ENCODE measurements at places on chromosomes 16 and 17.

- DNase-seq, result no peak
These were observed 17.7 kb upstream of the ITGB4 start for GRCh38 chr17:75703591-75703990.

DNA sequence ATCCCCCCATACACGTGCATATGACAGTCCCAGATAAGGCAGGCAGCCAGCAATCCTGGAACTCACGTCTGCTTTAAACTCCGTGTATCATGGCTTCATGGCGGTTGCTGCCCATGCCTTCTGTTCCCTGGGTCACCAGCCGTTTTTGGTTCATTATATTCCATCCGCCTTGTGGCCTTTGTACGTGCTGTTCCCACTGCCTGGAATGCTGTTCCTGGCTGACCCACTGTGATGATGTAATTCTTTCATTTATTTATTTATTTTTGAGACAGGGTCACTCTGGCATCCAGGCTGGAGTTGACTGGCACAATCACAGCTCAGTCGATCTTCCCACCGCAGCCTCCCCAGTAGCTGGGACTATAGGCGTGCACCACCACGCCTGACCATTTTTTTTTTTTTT is 136.7 kb upstream of the GSE1 start:
- no peak for DNase-seq

DNA sequence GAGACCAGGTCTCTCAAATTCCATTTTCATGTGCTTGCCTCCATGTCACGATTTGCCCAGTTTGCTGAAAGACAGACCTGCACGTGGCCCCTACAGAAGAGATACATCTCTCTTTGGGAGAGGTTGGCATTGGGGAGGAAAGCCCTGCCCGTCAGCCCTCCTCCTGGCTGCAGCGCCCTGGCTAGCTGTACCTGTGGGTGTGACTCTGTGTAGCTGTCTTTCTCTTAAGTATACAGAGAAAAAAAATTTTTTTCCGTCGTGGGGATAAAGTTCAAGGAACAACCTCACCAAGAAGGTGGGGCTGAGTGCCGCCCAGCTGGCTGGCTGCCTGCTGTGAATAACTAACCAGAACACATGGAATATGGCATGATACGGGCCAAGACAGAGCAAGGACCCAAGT is 26.5 kb downstream of the TMEM98 start:
- no peak for DNase-seq

DNA sequence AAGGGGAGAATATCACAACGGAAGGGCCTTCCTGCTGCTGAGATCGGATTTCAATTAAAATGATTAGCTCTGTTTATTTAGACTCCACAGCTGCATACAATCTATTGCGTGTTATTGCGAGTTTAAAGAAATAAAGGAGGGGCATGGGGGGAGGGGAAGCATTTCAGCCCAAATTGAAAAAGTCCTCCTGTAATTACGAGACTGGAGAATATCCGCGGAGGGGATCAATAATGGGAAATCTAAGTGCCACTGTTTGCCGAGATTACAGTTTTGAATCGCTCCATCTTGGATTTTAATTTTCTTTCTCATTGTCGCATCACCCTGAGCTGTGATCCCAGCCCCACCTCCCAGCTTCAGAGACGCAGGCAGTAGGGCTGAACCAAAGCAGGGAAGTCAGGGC is 15.7 kb upstream of the RPL38 start:
- DNase-seq, result no peak

DNA sequence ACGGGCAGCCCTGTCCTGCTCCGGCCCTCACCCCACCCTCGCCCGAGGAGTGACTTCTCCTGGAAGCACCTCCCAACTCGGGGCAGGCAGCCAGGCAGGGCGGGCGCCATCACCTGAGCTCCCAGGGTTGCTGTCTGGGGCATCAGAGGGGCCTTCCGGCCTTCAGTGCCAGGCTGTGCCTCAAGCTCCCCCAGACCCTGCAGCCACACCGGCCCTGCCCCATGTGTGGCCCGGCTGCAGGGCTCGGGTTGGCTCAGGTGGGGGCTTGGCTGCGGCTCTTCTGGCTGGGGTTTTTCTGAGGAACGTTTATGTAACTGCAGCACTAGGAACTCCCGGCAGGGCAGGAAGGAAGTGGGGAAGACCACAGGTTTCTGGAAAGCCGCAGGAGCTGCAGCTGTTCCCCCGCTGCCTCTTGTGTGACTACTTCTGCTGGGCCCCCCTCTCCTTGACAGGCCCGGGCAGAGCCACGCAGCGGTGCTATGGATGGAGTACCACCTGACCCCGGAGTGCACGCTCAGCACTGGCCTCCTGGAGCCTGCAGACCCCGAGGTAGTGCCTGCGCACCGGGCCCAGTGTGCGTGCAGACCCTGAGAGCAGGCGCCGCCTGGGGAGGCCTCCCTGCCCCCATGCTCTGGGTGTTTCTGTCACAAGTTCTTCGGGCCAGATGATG is 45.6 kb downstream of the PRMT7 start:
- peak; percentile 78 for DNase-seq

DNA sequence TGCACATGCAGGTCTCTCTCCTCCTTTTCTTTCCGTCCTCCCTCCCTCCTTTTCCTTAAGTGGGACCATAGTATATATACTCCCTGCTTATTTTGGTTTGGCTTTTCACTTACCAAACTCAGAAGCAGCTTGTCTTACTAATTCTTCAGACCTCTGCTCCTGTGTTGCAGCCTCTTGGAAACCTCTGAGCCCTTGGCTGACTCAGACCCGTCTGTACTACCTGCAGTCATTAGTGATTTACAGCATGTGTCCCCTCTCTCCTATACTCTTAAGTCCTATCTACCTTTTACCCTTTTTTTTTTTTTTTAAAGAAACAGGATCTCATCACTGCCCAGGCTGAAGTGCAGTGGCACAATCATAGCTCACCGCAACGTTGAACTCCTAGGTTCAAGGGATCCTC is 207.0 kb downstream of the STX8 start:
- DNase-seq, result no peak

- no peak for DNase-seq
These were observed 235.8 kb downstream of the MAP2K4 start for GRCh38 chr17:12256380-12256995.

- DNase-seq, result no peak
These were observed 15.8 kb downstream of the EMP2 start for GRCh38 chr16:10564591-10564990.

DNA sequence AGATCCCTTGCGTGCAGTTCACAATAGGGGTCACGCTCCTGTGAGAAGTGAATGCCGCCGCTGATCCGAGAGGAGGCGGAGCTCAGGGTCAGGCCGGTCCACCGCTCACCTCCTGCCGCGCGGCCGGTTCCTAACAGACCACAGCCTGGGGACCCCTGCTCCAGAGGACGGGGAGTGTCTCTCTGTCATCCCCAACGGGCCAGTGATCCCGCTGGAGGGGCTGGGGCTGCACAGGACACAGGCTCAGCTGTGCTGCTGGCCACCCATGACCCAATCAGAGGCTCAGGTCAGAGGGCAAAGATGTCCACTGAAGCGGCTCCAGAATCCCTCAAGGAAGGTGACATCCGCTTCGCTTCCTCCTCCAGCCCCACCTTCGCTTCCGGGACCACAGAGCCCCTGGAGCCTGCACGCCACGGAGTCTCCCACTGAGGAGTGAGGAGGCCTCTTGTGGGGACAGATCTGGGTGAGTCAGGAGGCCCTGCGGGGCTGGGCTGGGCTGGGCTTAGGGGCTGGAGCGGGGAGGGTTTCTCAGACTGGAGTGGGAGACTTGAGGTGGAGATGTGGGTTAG is 115.4 kb downstream of the METRNL start:
- DNase-seq, result no peak

DNA sequence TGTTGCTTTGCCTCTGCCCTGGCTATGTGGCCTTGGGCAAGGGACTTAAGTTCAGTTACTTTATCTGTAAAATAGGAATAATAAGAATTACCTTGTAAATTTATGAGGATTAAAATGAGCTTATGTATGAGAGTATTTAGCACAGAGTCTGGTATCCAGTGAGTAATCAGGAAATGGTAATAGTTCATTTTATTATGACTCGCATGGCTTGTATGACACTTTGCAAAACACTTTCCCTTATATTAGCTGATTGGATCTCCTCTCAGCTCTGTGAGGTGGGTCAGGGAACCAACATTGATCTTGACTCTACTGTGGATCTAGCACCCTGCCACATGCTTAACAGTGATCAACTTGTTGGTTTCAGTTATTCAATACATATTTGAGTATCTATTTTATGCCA is 8.3 kb upstream of the CDH3 start:
- DNase-seq, result no peak

DNA sequence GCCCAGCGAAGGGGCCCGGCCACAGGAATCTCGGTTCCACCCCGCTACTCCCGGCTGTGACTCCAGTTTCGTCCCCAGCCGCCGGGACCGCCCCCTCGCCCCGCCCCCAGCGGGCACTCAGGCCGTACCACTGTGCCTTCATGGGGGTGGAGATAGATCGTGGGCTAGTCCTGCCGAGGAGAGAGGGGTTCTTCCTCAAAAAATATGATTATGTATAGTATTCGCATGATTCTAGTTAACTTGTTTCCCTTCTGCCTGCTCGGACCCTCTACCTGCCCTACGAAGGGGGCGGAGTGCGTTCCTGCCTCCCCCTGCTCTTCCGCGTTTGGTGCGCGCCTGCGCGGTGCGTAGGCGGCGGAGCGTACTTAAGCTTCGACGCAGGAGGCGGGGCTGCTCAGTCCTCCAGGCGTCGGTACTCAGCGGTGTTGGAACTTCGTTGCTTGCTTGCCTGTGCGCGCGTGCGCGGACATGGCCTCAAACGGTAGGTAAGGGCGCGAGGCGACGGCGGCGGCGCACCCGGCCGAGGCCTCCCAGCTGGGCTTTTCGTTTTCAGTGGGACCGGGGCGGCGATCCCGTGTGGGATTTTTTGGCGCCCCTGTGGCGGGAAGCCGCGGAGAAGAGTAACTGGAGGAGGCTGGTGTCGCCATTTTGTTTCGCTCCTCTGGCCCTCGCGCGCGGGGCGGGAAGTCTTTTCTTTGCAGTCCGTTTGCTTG is at the start of gene FUS:
Gene FUS, plus strand, starts transcription at position 393 of the 713 bp plus-strand sequence. Its CDS starts 76 bp downstream, at position 469.
- peak; percentile 83 for DNase-seq

DNA sequence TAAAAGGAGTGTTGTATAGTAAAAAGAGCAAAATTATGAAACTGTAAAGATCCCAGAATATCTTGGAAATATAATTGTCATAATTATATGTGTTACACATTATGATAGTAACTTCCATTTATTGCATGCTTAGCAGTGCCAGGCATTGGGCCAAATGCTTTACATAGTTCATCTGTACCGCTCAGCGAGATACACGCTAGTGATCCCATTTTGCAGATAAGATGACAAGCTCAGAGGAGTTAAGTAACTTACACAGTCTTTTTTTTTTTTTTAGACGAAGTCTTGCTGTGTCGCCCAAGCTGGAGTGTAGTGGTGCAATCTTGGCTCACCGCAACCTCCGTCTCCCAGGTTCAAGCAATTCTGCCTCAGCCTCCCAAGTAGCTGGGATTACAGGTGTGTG is 6.8 kb upstream of the EZH1 start:
- DNase-seq, result no peak

GRCh38 chr17:33858121-33858520 is 397.0 kb upstream of the CCL2 start:
- DNase-seq, result no peak

GRCh38 chr17:56358651-56359050 is 205.4 kb downstream of the ANKFN1 start:
- DNase-seq, result no peak

DNA sequence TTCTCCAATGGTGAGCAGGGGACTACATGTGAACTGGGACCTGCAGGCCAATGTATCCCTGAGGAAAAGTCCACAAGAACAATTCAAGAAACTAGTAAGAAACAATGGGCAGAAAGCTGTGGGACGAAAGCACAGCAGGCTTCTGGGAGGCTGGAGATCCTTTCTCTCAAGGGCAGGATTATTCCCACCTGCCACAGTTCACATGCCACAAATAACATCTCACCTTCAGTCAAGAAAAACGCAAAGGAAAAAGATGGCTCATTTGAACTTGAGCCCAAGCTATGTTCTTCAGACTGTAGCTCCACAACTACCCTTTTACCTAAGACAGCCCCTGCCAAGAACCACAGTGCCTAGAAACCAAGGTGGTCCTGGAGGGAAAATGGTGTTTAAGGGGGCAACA is 13.0 kb downstream of the HAS3 start:
- DNase-seq, result no peak

DNA sequence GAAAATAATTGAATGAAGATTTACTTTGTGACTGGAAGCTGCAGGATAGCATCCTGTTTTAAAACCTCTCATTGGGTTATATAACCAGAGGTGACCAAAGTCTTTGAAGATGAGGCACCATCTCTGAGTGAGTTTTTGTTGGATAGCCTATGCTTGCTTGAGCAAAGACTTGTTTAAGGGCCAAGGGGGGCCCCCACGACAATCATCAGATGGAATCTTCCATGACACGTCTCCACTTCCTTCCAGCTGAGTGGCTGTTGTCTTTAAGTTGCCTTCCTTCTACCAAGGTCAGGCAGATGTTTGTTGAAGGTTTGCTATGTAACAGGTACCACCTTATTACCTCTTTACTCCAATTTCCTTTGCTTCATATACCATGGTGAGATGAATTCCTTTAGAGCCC is 188.8 kb downstream of the PRKCA start:
- DNase-seq, result no peak

GRCh38 chr17:62994931-62995330 is 28.9 kb downstream of the TANC2 start:
- DNase-seq, result no peak

DNA sequence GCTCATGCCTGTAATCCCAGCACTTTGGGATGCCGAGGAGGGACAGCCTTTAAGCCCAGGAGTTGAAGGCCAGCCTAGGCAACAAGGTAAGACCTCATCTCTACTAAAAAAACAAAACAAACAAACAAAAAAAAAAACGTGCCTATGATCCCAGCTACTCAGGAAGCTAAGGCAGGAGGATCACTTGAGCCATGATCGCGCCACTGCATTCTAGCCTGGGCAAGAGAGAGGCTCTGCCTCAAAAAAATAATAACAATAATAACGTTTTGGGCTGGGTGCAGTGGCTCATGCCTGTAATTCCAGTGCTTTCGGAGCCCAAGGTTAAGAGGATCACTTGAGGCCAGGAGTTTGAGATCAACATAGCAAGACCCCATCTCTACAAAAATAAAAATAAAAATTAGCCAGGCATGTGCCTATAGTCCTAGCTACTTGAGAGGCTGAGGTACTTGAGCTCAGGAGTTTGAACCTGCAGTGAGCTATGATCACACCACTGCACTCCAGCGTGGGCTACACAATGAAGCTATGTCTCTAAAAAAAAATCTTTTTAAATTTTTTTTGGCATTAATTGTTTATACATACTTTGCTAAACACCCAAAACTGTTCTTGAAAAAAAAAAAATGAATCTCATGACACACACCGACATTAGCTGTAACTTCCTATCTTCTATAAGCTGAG is 3.3 kb downstream of the PHLPP2 start:
- no peak for DNase-seq

DNA sequence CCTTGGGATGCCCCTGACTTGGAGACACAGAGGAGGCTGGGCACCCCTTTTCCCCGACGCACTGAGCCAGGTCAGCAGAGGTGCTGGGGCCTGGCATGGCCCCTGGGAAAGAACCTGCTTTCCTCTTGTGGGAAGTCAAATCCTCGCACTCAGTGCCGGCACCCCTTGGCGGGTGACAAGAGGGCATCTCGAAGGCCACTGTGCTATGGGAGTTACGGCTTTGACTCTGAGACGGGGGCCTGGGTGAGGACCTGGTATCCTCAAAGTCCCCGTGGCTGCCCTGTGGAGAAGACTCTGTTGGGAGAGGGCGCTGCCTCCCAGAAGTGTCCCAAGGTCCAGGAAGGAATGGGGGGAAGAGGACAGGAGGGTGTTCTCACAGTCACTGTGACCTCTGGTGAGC is 117.0 kb downstream of the METRNL start:
- DNase-seq, result no peak

- DNase-seq, result no peak
These were observed 2.1 kb downstream of the METTL22 start for GRCh38 chr16:8623634-8624033.

GRCh38 chr17:35890774-35891155 is 10.6 kb upstream of the CCL5 start:
- DNase-seq, result no peak

- peak; percentile 45 for DNase-seq
These were observed 837 bp upstream of the PRDM7 start for GRCh38 chr16:90077757-90078578.

Measured in GDM1 (cell line).